GM23338 (cell line): ENCODE measurements at places on chromosomes 4 and X. TPM values are rescaled to one million over a fixed set of nuclear protein-coding genes. Genes with fewer than 3 reads are reported as not detected.

GRK4 gene
- 0.82 and 1.4 TPM in 2 replicates for total RNA-seq

FRG1 gene
- 23.8 and 24.3 TPM in 2 replicates for total RNA-seq

EPHA5 gene
- 0.12 and 0.24 TPM in 2 replicates for total RNA-seq

REELD1 gene
- not detected in 2 replicates for total RNA-seq

EMCN gene
- total RNA-seq: not detected in 2 replicates

STK32B gene
- 1.5 and 2.3 TPM in 2 replicates for total RNA-seq

HERC6 gene
- total RNA-seq: 6.5 and 7.3 TPM in 2 replicates

ADAM29 gene
- total RNA-seq: 0.04 TPM in 1 of 2 replicates, not detected in the other

RNF175 gene
- 4.7 and 14.9 TPM in 2 replicates for total RNA-seq

NLGN3 gene
- 15.3 and 17.2 TPM in 2 replicates for total RNA-seq

PRR32 gene
- total RNA-seq: not detected in 2 replicates

CSAG3 gene
- not detected in 2 replicates for total RNA-seq

RAB33A gene
- 4.9 and 6.5 TPM in 2 replicates for total RNA-seq

GRCh38 chr4:137534516-137534915, 2.2 kb upstream of the PCDH18 start:
- no peak overlapping the region for H3K27ac ChIP-seq
- peaks cover 69% of the 10 kb centered on the region for H3K4me1 ChIP-seq
- no peak overlapping the region for H3K4me3 ChIP-seq
- H3K36me3 ChIP-seq: peaks cover 2% of the 10 kb centered on the region; the same call in 1 of the 2 replicates

- no peak overlapping the region for H3K4me3 ChIP-seq
- H3K27ac ChIP-seq: no peak overlapping the region
- H3K36me3 ChIP-seq: no peaks in the 10 kb centered on the region
- no peaks in the 10 kb centered on the region for H3K27me3 ChIP-seq
- DNase-seq: peak; percentile 64
These were observed 458.1 kb downstream of the STIM2 start for GRCh38 chr4:27318740-27319139.

DNA sequence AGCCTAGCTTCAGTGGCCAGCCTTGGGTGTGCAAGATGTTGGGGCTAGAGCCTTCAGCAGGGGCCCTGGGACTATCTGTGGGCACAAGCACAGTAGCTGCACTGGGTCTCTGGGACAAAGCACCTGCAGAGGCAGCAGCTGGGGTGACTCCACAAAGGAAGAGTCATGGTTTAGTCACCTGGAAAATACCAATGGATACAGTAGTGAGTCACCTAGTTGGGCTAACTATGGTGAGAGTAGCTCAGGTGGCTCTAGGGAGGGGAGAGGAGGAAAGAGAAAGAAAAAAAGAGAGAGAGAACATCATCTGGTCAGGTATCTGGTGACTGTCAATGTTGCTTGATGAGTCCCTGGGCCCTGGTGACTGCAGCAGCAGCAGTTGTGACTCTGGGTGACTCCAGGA, 72.9 kb upstream of the SPIN4 start:
- no peaks in the 10 kb centered on the region for H3K36me3 ChIP-seq
- 0 out of 2 replicates have a peak, but pooled peaks cover 6% of the 10 kb centered on the region for H3K4me1 ChIP-seq
- no peaks in the 10 kb centered on the region for H3K27me3 ChIP-seq
- DNase-seq: no peak
- no peak overlapping the region for H3K4me3 ChIP-seq
- H3K27ac ChIP-seq: no peak overlapping the region

GRCh38 chr4:8817813-8818062, 53.9 kb downstream of the HMX1 start:
- no peak for DNase-seq
- no peak overlapping the region for H3K27ac ChIP-seq
- no peak overlapping the region for H3K4me3 ChIP-seq
- H3K27me3 ChIP-seq: no peaks in the 10 kb centered on the region
- H3K4me1 ChIP-seq: no peaks in the 10 kb centered on the region

DNA sequence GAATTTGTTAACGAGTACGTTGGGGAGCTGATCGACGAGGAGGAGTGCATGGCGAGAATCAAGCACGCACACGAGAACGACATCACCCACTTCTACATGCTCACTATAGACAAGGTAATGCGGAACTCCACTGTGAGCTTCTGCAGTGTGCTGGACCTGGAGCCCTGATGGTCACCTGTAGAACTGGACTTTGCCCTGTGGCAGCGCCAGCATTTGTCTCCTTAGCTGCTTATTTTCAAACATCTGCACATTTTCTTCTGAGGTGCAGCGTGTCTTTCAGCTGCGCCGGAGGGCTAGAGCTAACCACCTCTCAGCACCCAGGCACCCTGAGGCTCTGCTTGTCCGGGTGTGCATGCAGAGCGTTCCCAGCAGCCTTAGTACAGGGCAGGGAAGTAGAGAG, 47.7 kb downstream of the NELFA start:
- H3K4me1 ChIP-seq: no peaks in the 10 kb centered on the region
- DNase-seq: no peak
- peaks cover 7% of the 10 kb centered on the region for H3K36me3 ChIP-seq
- H3K27me3 ChIP-seq: no peaks in the 10 kb centered on the region

DNA sequence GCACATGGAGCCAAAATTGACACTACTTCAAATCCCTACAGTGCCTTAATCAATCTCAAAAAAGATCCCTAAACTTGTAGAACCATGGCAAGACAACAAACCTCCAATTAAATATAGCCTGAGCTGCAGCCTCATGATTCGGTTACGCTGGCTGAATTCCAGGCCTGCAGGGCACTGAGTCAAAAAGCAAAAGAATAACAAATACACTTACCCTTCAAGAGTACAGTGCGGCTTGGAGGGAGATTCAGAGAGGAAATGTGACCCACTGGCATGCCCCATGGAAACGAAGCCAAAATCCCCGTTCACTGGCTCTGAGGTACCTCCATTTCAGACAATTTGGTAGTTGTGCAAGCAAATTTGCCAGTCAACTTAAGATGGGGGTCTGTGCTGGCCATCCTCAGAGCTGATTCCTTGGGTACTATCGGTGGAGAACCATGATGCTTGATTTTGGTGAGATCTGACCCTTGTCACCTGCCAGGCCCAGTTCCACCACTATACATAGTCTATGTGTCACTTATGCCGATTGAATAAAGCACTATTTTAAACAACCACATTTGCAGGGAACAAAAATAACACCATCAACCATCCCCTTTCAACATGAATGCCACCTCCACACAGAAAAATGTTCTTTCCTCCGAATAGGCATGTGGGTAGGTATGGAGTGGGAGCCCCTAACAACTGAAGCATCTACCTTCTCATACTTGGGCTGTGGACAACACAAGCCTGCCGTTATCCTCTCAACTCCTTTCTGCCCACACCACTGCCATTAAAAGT, 2.1 kb downstream of the C4orf54 start:
- H3K4me3 ChIP-seq: no peak overlapping the region
- no peaks in the 10 kb centered on the region for H3K36me3 ChIP-seq
- H3K27ac ChIP-seq: no peak overlapping the region
- H3K27me3 ChIP-seq: no peaks in the 10 kb centered on the region
- DNase-seq: no peak
- H3K4me1 ChIP-seq: no peaks in the 10 kb centered on the region

DNA sequence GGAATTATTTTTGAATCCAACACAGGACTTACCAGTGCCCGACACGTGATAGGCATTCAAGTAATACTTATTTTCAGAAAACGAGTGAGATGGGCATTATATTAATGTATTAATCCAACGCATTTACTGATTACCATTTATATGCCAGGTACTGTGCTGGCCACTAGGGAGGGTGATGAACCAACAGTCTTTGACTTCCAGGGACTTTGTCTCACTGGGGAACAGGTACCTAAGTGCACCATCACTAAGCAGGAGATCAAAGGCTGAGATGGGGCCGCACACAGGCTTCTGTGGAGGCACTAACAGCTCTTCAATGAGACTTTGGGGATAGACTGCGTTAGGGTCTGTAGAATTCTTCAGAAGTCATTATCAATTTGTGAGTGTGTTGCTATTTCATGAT, 5.7 kb upstream of the TADA2B start:
- H3K36me3 ChIP-seq: no peaks in the 10 kb centered on the region
- peak; percentile 30 for DNase-seq
- no peak overlapping the region for H3K27ac ChIP-seq
- H3K4me1 ChIP-seq: peaks cover 5% of the 10 kb centered on the region; the same call in 1 of the 2 replicates
- H3K4me3 ChIP-seq: no peak overlapping the region
